ENCODE measurements at places on chromosomes 5 and 9.
A peak's percentile ranks its signal among the peaks of the same experiment; 100 is the strongest.

DNA sequence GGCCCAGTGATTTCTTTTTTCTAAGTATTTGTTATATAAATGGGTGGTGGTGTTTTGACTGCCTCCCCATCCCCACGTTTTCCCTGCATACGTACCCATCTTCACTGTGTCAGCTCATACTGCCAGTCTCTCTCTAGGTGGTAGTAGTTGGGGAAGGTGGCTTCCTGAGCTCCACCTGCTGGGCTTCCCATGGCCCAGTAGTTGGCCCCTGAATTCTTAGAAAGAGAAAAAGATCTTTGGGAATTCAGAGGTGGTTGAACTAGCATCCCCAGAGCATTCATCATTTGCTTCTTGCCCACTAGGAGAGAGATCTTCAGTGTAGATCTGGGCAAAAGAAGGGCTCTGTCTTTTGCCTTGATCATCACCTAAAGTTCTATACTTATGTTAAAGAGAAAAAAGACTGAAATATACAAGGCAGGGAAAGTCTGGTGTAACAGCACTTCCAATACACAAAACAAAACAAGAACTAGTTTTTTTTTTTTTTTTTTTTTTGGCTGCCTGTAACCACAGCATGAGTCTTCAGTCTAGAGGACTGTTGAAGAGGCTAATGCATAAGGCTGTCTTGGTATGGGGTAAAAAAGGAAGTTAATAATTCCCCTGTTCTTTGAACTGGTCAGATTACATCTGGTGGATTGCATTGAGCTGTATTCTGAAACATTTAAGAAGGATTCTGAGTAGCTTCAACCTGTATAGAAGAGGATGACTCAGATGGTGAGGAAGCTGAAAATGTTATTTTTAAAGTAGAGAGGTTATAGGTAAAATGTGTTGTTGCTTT is 128.7 kb downstream of the ATG10 start:
- no peak for DNase-seq

- DNase-seq, result no peak
Measured at GRCh38 chr5:169656125-169656901, 19.2 kb downstream of the DOCK2 start.

DNA sequence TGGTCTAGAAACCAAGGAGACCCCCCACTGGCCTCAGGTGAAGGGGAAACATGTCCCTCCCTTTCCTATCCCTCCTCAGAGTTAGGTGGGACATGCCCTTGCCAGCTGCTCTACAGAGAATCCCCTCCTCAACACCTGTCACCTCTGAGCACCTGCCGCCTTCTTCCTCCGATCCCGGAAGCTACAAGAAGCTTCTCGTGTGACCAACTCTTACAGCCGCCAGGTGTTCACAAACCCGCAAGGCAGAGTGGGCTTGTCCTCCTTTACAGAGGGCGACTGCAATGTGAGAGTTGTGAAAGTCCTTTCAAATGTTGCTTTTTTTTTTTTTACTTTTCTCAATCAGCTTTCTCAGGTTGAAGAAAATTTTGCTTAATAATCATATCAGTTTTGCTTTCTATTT is 3.7 kb upstream of the ICE1 start:
- DNase-seq, result no peak

DNA sequence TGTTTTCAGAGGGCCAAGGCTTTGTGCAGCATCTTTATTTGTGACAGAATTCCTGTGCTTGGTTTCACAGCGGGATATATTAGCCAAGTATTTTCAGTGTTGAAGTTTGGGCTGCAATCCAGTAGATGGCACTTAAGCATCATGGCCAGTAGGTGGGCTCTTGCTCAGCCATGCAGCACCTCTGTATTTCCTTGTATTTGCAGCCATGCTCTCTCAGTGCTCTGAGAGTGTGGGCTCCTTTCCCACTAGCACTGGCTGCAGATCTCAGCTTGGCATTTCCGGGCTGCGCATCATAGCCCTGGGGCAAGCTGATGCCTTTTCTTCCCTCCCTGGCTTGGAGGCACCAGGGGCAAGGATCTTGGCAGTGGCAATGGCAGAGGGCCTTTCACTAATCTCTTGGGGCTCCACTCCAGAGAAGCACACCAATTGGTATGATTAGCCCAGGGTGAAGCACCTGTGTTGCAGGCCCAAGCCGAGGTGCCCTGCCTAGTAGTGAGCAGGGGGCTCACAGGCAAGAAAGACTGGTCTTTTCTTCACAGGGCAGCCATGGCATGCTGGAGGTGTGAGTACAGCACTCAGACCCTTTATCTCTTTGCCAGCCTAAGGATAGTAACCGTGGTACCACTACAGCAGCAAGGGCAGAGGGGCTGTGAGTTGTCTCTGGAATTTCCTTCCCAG is 48.3 kb downstream of the SLCO6A1 start:
- peak; percentile 21 for DNase-seq

DNA sequence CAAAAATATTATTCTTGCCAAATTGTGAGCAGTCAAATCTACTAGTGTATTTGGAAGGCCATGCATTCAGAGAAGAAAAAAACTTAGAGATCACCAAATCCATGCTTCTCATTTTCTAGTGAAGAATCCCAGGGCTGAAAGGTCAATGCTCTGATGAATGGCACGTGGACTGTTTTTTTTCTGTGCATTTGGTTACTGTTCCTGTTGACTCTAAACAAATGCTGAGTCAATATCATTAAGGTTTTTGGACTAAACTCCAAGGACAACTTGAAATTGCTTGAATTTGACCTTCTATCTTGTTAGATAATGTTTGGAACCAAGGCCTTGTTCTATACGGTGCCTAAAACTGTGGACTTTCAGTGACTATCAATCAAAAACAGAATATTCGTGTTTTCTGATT is 142.2 kb downstream of the OSTF1 start:
- no peak for DNase-seq

- no peak for DNase-seq
Measured at GRCh38 chr5:75512383-75513074, 838 bp downstream of the POLK start.

DNA sequence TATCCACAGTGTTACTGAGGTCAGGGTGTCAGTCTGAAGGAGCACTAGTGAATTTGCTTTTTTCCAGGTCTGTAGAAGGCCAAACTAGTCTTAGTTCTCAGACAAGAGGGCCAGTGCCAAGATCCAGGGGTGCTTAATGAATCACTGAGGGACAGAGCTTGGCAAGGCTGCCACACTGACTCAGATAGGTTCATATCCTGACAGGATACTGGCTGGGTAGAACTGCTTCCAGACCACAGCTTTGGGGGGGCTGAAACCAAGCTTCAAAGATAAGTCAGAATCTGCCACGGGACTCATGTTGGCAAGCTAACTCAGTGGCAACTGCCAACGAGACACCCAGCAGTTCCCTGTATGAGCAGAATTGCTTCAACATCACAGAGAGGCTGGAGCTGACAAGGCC is 1125.4 kb downstream of the EFNA5 start:
- DNase-seq, result no peak

GRCh38 chr5:161023551-161023950 is 171.5 kb upstream of the ATP10B start:
- DNase-seq, result no peak

DNA sequence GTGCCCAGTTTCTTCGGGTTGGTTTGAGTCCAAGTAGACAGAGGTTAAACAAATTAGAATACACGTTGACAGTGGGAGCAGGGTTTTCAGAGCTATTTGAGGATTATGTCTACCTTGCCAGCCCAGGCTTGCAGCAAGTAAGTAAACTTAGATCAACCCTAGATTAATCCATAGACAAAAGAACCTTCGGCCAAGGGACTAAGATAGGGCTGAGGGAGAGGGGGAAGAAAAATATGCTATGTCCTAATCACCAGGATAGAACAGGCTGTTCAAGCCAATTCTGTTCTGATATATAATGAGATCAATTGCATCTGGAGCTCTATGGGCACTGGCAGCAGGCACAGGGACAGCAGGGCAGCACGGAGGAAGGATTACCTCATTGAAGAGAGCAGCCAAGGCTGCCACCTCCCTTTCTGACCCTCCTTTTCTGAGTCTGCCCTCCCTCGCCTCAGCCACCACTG is 377.7 kb downstream of the PIK3R1 start:
- DNase-seq, result no peak

DNA sequence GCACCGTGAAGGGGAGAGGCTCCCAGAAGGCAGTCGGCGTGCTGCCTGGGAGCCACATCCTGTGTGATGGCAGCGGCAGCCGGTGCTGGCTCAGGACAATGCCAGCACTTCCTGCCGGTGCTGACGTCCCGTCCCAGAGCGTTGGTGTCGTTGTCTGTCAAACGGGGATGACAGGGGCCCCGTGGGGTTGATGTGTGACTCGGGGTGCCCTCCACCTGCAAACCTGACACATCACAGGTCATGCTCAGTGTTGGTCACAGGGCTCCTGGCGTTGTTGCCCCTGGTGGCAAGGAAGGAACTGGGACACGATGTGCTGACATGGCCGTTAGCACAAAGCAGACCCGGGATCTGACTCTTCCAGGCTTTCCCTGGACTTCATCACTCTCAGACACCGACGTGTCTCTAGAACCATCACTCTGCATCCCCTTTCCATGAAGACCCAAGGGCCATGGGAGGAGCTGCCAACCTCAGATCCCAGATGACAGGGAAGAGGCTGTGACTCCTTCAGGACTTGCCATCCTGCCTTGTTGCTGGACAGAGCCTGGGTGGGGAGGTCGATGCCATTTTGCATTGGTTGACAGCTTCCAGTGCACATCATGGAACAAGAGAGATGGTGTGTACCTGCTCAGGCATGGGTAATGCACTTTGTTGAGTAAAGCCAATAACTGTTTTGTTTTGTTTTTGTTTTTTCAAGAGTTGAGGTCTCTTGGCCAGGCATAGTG is 21.5 kb downstream of the PLPP7 start:
- peak; percentile 74 for DNase-seq

DNA sequence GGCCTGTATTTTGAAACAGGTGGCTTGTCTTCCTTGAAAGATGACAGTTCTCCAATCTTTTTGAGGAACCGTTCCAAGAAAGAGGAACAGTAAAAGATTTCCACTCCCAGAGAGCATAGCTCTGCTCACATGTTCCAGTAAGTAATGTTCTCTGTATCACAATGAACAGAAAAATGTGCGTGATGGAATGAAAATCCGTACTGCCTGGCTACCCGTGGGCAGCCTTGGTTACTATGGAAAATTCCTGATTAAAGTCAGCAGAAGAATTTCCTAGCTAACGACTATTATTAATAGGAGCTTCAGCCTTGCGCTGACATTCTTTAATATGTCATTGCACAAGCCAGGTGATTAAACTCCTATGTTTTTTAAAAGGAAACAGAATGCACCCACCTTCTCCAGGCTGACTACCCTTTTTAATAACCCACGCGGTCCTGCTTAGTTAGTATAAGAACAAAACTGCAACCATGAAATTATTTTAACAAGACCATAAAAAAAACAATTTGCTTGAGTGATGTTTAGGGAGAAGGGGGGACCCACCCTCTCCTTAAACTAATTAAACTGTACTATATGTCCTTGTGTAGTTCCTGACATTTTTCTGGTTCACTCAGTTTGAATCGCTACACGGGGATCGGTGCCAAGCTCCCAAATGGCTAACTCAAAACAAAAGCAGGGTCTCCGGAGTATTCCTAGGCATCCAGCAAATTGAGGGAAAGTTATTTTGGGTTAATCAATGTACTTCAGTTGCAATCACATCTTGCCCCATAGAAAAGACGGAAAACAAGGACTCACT is 54.8 kb upstream of the CPEB4 start:
- no peak for DNase-seq

DNA sequence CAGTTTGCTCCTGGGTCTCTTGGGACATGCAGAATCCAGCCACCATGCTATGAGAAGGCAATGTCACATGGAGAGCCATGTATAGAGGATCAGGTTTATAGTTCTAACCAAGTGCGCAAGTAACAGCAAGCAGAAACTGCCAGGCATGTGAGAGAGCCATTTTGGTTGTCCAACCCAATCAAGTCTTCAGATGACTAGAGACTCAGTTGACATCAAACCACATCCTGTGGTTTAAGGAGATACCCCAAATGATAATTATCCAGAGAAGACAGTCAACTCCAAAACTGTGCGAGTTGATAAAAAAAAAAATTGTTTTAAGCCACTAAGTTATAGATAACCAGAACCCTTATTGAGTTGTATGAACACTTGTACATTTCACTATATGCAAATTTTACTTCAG is 40.2 kb downstream of the TMEM232 start:
- no peak for DNase-seq

GRCh38 chr9:33852216-33852826 is 35.4 kb downstream of the UBE2R2 start:
- peak; percentile 75 for DNase-seq

DNA sequence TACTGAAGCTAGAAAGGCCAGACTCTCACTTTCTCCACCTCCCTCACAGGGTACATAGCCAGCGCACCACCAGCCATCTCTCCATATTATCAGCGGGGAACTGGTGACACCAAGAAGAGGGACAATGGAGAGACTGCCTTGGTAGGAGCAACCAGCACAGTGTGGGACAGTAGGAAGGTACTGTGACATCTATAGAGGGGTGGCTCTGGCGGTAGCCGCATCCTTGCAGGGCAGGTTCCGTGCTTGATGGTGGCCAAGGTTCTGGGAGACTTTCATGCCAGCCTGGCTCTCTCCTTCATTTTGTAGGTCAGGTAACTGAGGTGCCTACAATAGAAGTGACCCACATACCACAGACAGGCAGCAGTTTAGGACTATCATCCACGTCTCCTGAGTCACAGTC is 65.5 kb upstream of the SMIM23 start:
- no peak for DNase-seq

DNA sequence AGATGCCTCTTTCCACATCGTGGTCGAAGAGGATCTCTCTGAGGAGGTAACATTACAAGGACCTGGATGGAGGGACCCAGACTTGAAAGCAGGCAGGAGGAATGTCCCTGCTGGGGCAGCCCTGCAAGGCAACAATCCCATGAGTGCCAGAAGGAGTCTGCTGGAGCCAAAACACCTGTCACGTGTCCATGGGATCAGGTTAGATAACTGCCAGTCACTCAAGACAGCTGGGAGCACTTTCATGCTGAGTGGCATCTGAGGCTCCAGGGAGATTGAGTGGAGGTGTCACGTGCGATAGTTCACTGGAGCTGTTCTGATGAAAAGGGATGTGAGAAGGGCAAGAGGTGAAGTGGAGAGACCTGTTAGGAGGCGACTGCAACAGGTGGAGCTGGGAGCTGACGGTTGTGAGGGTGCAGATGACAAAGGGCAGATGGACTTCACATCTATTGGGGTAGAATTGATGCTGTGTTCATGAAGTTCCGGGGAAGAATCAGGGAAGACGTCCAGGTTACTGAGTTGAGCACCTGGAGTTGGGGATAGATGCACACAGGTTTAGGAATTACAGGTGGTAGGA is 68.4 kb downstream of the ICE1 start:
- no peak for DNase-seq

- peak; percentile 74 for DNase-seq
Measured at GRCh38 chr5:157535042-157535865, 40.3 kb downstream of the ADAM19 start.

GRCh38 chr5:147530530-147531389 is 20.9 kb upstream of the DPYSL3 start:
- no peak for DNase-seq

GRCh38 chr5:28855626-28856025 is 1817.2 kb upstream of the CDH9 start:
- DNase-seq, result no peak

DNA sequence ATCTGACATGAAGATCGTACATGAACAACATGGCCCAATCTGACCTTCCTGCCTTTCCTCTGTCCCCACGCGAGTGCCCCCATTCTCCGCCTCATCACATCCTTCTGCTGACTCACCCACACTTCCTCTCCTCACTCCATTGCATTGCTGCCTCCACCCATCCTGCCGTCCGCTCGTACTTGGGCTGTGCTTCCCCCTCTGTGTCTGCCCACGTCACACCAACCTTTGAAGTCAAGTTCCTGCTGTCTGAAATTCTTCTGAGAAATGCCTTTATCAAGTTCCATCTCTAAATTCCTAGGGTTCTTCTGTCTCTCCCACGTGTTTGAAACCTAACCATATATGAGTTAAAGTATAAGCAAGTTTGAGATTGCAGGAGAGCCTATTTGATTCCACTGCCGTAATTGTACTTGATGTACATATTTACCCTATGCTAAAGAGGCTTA is 18.0 kb upstream of the STARD4 start:
- DNase-seq, result peak; percentile 79
